Stimulated activated CD4-positive, alpha-beta T cell treated with anti-CD3 and anti-CD28 coated beads, Interleukin-15, amount 100 ng/mL, for 24 hours (primary cell): ENCODE measurements at places on chromosomes 2 and 18.
A peak's percentile ranks its signal among the peaks of the same experiment; 100 is the strongest.

- no peak for DNase-seq
These were observed 220.4 kb upstream of the FOSL2 start for GRCh38 chr2:28172114-28172898.

DNA sequence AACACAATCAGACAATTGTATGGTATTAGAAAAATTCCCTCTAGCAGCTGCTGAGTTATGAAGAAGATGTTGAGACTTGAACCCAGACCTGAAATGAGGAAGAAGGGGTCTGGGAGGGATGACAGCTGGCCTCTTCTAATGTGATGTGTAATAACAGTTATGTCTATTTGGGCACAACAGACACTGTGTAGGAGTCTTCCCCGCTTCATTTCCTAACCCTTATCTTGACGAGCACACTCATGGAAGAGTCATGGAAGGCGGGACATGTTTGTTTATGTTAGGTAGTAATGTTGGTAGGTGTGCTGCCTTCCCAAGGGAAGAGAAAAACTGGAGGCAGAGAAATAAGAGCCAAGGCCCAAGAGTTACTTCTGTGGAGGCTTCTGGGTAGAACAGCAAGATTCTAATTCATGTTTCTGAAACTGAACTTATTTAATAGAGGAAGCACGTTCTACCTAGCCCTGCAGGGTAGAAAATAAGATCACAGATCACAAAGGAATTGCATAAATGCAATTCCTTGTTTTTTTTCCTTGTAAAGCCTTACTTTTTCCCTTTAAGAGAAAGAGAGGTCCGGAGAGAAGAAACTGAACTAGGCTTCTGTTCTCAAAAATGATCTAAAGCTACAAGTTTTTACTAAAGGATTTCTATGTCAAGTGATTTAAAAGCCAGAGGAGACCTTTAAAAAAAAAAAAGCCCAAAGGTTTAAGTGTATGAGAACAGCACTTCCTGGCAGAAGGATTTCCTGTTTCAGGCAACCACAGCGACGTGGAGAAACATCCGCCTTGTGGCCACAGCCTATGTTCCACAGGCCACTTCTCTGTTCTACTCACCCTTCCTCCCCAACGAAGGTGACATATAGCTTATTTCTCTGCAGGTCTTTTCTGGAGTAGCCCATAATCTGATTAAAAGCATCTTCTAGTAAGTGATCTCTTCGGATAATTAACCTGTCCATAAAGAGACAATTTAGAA, 68.5 kb upstream of the STK17B start:
- peak; percentile 84 for DNase-seq

DNA sequence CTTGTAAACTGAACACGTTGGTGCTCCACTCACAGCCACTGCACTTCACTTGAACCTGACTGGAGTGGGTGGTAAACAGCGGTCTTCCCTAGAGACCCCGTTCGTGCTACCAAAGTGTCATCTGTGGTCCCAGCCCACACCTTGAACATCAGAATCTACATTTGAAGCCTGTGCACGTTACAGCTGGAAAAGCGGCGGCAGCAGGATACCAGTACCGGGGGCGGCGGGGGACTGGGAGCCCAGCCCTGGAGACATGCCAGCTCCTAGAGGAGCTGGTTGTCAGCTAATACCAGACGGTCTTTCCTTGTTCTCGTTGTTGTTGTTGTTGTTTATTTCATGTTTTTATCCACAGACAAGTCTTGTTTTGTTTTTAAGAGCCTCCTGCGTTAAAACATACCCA, 156.7 kb downstream of the WDSUB1 start:
- DNase-seq: no peak

DNA sequence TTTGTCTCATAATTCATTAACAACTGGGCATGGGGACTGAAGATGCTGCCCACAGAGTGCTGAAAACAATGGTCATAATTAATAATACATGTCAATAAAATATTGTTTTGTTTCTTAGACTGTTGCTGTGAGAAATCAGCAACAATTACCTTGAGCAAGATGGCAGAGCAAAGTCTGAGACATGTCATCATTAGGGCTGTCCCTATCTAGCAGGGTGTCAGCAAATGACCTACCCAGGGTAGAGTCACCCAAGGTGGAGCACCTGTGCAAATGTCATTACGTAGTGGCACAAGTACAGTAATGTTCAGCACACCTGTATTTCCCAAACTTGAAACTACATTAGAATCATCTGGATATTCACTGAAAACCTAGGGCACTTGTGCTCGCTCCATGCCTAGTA, 10.6 kb upstream of the IL36A start:
- DNase-seq: no peak

GRCh38 chr2:144201126-144201525, 318.8 kb downstream of the ZEB2 start:
- peak; percentile 25 for DNase-seq

DNA sequence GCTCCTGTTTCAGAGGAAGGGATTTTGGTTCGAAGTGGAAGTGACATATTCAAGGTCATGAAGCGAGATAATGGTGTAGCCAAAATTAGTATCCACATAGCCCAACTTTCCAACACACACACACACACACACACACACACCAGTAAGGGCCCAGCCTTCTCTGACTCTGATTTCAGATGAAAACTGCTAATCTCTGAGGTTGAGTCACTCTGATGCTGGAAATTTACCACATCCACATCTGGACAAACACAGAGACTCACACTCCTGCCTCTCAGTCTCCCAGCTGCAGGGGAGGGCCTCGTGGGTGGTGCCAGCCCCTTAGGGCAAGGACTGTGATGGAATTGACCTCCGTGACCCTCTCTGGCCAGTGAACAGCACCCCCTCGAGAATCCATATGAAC, 29.0 kb upstream of the SLC35F6 start:
- DNase-seq: no peak

DNA sequence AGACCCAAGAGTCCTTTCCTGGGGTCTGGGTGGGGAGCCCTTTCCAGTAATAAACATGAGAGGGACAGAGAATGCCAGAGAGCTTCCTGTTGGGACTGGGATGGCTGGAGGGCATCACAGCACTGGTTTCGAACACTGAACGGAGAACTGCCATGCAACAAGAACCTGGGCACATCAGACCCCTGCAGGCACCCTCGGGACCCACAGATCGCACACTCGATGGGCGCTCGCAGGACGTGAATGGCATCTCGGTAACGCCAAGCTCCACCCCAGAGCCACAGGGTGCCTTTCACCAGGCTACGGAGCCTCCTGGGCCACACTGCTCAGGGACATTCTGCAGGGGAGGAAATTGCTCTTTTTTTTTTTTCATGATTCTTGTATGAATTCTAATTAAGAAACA, 25.1 kb downstream of the SLC66A2 start:
- no peak for DNase-seq

DNA sequence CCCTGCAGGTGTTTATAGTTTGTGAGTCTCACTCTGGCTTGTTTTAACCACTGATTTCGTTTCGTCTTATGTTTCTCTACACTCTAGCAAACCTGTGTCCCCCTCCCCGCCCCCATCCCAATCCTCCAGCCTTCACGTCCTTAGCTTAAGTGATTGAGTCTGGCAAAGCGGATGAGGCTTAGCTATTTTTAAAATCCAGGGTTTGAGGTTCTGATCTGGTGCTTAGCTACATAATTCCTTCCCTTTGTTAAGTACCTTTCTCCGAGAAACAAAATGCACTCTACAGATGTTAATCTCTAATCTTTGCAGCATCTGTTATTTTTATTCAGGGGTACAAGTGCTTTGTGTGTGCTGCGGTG, 7.8 kb downstream of the AGAP1 start:
- no peak for DNase-seq

GRCh38 chr18:77022556-77022955, 110.0 kb downstream of the MBP start:
- no peak for DNase-seq
